ENCODE measurements at places on chromosomes 13 and 19.
A peak's percentile ranks its signal among the peaks of the same experiment; 100 is the strongest.

GRCh38 chr13:111927181-111927540 is 139.8 kb upstream of the SOX1 start:
- no peak for DNase-seq

- DNase-seq, result no peak
Measured at GRCh38 chr13:77807431-77808135, 110.1 kb downstream of the SLAIN1 start.

- DNase-seq, result no peak
Measured at GRCh38 chr19:5514001-5514400, 53.8 kb downstream of the TINCR start.

DNA sequence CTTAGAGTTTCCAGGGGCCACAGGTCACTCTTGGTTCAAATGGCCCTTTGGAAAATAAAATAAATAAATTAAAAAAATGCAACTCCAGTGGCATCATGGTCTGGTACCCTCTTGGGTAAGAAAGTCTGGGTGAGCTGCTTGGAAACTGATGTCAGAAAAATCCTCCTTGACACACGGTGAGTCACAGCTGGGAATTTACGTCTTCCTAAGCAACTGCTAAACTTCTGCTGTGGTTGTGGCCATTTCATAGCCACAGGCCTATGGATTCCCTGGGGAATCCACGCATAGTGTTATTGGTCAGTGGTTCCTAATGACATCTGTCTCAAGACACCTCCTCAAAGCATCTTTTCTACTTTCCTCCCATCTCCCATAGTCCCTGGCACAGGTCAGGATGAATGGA is 220.8 kb downstream of the COG6 start:
- DNase-seq, result peak; percentile 28

DNA sequence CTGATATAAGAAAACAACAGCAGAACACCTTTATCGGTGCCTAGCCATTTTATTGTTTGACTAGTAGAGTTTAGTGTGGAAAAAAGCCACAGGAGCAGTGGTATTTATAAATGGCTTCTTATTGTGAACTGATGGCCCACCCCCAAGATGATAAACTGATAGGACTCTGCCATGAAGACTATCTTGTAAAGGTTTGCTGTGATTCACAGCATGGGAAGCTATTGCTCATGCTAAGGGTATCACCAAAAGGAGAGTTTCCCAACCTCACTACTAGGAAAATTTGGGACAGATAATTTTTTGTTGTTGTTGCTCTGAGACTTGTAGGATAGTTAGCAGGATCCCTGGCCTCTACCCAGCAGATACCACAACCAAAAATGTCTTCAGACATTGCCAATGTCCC is 12.0 kb upstream of the SLC7A1 start:
- no peak for DNase-seq

Data from renal cortical epithelial cell (primary cell).